Activated CD4-positive, alpha-beta T cell treated with anti-CD3 and anti-CD28 coated beads, Interleukin-2, amount 50 U/mL, for 24 hours (primary cell): ENCODE measurements at places on chromosomes 7 and 10.

DNA sequence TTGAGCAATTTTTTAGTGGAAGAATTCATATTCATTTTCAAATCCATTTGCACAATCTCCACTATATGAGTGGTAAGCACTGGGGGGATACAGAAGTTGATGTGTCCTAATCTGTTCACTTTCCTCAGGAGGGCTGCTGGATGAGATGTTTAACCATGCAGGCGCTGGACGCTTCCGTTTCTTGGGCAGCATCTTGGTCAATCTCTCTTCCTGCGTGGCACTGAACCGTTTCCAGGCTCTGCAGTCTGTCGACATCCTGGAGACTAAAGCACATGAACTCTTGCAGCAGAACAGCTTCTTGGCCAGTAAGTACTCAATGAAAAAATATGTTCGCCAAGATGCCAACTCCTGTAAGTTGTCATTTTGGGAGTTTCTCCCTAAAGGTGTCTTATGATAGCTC, 179.3 kb downstream of the ABCA13 start:
- DNase-seq: no peak

DNA sequence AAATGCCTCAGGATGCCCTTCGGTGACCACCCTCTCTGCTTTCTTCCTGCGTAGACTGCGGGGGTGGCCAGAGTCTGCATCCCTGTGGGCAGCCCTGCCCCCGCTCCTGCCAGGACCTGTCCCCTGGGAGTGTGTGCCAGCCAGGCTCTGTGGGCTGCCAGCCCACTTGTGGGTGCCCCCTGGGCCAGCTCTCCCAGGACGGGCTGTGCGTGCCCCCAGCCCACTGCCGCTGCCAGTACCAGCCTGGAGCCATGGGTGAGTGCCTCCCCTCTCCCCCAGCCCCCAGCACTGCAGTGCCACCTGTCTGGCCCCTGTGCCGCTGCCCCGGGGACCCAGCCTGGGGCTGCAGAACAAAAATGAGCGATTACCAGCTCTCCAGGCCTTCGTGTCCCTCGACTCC, 23.1 kb upstream of the ZNF862 start:
- DNase-seq: no peak

DNA sequence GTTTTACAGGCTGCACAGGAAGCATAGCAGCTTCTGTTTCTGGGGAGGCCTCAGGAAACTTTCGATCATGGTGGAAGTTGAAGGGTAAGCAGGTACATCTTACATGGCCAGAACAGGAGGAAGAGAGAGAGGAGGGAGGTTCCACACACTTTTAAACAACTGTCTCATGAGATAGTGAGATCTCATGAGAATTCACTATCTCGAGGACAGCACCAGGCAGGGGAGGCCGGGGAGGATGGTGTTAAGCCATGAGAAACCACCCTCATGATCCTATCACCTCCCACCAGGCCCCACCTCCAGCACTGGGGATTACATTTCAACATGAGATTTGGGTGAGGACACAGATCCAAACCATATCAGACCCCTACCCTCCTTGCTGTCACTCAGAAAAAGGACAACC, 23.7 kb downstream of the ZNF503 start:
- DNase-seq: no peak

GRCh38 chr10:75146780-75147179, 35.3 kb downstream of the SAMD8 start:
- DNase-seq: no peak

- no peak for DNase-seq
These were observed 286.7 kb downstream of the CACNA2D1 start for GRCh38 chr7:82156893-82157292.

DNA sequence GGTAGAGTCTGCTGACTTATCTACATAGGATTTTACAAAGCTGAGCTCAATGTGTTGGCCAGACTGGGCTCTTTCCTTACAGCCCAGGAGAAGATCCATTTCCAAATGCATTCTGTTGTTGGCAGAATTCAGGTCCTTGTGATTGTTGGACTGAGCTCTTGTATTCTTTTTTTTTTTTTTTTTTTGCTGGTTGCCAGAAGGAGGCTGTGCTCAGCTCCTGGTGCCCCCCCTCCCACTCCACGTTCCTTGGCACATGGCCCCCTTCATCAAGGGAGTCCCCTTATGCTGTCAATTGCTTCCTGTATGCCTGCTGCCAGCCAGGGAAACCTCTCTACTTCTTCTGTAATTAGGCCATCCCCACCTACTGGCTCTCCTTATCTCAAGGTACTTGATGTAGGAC, 518.1 kb upstream of the AKR1E2 start:
- no peak for DNase-seq
